RPMI7951 (cell line): ENCODE measurements at places on chromosomes 11 and 22.
A peak's percentile ranks its signal among the peaks of the same experiment; 100 is the strongest.

GRCh38 chr11:1565904-1566247 is 6.2 kb downstream of the DUSP8 start:
- DNase-seq = no peak

DNA sequence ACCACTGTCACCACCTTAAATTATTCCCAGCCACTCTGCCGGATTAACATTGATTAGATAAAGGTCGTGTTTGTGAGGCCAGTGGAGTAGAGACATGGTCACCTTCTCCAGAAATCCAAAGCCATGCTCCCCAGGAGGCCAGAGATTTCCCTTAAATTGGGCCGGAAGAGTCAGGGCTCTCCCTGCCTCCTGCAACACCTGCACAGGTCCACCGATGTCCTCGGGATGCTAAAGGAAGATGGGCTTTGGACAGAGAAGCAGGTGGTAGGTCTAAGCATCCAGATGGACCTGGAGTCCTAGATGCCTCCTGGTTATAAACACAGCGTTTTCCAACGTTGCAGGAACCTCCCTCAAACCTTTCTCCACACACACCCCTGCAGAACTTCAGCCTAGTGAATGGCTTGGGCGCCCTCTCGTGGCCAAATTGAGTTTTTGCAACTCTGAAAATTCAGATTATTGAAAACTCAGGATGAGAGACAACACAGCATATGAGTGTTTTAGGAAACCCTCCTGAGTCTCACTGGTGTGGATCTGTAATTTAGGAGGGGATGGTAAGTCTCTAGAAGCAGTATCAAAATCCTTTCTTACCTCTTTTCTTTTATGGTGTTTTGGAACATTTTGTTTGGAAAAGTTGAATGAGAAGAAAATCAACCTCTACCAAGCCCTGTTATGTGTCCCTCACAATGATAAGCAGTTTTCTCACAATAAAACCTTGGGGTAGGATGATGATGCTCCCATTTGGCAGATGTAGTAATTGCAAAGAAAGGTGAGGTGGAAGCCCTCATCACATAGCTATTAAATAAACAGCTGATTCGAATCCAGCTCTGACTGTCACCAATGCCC is 109.6 kb downstream of the RRAS2 start:
- DNase-seq = peak; percentile 39

- no peak for DNase-seq
Measured at GRCh38 chr11:15590132-15590531, 475.4 kb downstream of the INSC start.

DNA sequence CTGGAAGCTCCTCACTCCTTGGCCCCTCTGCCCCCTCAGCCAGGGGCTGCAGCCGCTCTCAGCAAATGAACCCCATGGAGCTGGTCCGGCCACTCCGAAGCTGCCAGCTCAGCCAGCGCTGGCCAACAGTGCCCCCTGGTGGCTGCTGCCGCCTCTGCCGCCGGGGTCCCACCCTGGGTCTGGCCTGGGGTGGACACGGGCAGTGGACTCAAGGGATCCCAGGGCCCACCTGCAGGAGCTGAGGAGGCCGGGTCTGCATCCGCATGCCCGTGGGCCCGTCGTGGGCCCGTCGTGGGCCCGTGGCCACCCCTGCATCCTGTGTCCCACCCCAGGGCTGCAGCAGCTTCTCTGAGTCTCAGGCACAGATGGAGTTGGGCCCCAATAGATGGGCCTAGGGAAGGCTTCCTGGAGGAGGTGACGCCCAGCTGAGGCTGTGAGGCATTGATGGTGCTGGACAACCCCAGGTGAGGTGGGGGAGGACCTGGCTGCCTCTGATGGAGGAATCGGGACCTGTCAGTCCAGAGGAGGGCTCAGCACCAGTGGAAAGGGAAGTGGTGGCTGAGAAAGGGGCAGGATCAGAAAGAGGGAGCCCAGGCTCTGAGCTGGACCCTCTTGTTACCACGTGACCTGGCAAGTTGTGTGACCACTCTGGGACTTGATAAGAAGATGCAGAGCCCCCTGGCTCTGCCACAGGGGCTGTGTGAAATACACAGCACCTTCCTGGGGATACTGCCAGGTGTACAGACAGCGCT is 522.3 kb downstream of the BRD1 start:
- no peak for DNase-seq

DNA sequence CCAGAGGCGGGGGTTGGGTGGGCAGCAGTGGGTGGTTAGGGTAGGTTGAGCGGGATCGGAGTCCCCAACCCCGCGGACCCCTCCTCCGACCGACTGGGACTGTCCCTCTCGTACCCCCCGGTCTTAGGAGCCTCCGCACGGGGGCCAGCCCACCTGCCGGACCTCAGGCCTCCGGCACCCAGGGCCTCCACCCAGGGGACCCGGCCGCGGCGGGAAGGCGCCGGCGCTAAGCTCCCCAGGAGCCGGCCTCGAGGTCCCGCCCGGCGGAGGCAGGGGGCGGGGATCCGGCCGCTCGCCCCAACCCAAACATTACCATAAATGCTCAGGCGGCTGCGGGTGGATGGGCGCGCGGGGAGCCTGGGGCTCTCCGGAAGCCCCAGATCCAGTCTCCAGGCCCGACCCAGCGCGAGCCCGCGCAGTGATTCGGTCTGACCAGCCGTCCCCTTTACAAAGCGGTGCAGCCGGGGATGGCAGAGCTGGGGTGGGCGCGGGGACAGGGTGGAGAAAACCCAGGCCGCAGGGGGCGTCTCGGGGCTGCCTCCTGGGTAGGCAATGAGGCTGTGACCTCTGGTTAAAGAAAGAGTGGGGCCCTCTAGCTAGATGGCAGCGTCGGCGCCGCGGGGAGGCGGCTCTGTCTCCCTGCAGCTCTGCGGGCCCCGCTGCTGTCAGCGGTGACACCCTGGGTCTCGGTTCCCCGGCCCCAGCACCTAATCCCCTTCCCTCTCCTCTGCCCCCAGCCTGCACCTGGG is 4.0 kb upstream of the MCAM start:
- peak; percentile 88 for DNase-seq

DNA sequence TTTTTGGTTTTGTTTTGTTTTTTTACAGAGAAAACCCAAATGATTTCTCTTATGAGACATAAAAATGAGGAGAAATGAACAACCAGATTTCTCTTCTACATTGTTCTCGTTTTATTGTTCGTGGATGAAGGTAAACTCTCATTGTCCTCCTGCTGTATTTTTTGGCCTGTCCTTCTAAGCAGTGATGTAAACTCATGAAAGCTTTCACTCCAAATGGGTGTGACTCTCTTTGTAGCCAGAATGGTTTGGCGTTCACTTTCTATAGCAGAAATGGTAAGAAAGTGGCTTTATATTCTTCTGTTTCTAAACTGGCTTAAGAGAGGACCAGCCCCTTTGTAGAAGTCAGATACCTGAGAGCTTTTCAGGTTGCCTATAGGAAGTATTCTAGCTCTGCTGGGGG is 15.5 kb upstream of the BMAL1 start:
- DNase-seq = peak; percentile 3

GRCh38 chr22:22887621-22888503 is at the start of gene IGLL5:
IGLL5 (plus strand) TSS chr22:22887816; CDS start chr22:22888054, 238 bp downstream.
- DNase-seq = no peak

DNA sequence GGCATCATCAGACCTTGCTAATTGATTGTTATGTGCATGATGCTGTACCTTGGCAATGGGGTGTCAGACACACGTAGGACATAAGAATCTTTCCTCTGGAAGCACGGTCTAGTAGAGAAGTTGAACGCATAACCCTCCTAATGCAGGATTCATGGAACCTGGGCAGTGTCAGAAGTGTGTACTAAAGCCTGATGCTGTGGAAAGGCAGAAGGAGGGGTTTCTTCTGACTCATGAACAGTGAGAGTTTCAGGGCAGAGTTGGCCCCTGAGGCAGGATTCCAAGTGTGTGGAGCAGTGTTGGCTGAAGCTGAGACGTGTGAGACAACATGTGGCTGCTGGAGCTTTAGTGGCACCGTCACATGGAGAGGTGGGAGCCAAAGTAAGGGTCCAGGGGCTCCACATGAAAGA is 3.5 kb downstream of the PANX1 start:
- DNase-seq = peak; percentile 95

- DNase-seq = no peak
Measured at GRCh38 chr11:134433251-134433650, 21.2 kb upstream of the B3GAT1 start.

- peak; percentile 63 for DNase-seq
Measured at GRCh38 chr11:63614136-63614671, at the start of gene PLAAT3. PLAAT3 (minus strand) TSS chr11:63614433; CDS start chr11:63614014, 419 bp downstream.

GRCh38 chr11:35859301-35859700 is 84.6 kb upstream of the LDLRAD3 start:
- DNase-seq = no peak

DNA sequence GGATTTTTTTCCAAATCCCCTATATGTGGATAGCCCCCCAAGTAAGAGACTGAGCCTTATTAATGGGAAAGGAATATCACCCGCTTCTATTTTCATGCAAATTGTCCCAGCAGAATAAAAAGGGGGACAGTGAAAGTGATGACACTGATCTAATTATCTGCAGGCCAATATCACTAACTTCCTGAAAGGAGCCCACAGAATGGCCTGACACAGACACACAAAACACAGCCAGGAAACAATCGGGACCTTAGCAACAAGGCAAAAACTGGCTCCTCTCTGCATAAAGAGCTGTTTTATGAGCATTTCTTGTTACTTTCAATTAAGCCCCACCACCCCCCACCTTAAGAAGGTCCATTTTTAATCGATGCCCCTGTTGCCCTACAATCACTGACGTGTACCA is 54.3 kb upstream of the FAM181B start:
- DNase-seq = no peak

GRCh38 chr11:27420722-27421572 is 51.6 kb downstream of the LGR4 start:
- no peak for DNase-seq

DNA sequence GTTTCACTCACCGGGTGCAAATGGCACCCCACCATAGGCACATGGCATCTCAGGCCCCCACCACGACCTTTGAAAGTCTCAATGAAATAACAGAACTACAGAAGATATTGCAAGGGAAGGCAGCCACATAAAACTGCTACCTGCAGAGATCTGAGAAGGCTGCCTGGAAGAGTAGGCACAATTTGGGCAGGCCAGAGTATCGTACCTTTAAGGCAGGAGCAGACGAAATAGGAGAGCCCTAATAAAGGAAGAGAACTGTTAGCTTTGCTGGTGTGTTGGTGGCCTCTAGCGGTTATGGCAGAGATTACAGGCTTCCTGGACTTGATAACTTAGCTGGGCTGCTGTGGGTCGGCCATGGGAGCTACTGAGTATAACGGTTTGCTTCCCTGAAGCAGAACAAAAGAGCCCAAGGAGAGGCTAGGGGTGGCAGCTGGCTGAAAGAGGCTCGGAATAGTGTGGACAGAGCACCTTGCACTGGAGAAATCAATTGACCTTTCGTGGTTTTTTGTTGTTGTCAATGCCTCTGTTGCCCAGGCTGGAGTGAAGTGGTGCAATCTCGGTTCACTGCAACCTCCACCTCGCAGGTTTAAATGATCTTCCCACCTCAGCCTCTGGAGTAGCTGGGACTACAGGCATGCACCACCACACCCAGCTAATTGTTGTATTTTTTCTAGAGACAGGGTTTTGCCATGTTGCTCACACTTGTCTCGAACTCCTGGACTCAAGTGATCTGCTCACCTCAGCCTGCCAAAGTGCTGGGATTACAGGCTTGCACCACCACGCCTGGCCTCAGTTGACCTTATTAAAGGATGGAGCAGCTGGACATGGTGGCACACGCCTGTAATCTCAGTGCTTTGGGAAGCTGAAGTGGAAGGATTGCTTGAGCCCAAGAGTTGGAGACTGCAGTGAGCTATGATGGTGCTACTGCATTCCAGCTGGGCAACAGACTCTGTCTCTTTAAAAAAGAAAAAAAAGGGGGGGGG is 4.8 kb downstream of the SDF2L1 start:
- peak; percentile 71 for DNase-seq

DNA sequence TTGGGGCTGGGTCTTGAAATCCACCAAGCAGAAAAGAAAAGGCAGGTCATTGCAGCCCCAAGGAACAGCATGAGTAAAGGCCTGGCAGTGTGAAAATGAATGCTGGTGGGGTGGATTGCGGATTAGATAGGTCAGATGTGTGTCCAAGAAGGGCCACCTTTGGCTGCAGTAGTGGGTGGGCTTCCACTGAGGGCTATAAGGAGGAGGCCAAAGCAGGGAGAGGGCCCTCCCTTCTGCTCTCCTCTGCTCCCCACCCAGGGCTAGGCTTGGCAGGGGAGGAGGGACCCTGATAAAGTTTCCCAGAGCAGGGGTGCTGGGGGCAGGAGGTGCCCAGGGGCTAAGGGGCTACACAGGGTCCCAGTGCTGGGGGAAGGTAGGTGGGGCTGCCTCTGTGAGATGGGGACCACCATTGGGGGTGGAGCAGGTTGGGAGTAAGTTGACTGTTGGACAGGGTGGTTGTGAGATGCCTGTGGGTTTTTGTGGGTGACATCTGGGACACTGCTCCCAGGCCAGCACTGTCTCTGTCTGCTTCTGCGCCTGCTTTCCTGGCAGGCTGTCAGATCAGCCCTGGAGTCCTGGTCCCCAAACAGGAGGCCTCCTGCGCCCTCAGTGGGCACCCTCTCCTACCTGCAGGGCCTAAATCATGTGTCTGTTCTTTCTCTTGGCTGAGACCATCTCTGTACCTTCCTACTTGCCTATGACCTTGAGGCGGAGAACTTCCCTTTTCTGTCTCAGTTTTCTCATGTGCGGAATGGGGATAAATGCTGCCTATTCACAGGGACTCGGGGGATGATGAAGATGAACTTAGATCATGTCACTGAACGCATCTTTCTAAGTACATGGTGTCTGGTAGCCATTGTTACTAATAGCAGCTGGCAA is 1.9 kb downstream of the CAPN5 start:
- DNase-seq = no peak

DNA sequence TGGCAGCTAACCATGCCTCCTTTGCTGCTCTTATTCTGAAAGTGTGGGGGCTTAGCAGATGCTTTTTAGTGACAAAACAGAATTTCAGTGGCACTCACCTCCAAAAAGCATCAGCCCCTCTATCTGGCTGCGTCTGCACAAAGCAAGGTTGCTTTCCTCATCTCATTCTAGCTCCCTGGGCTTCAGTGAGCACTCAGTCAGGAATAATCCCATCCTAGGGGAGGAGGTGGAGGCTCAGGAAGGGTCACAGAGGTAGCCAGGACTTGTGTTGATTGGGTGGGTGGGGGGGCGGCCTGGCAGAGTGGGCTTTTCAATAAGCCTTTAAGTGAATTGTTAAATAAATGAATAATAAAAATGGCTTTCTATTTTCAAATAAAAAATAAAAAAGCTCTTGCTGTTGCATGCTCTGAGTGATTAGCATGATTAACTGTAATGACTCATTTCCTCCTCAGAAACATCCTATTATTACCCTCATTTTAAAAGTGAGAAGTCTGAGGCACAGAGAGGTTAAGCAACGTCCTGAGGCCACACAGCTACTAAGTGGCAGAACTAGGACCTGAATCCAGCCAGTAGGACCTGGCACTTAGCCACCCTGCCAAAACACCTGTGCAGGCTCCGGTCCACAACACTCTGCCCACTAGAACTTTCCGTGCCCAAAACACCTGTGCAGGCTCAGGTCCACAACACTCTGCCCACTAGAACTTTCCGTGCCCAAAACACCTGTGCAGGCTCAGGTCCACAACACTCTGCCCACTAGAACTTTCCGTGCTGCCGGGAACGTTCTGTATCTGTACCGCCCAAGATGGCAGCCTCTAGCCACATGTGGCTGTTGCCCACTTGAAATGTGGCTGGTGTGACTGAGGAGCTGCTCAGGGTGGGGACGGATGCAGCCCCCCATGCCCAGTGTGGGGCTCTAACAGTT is 5.5 kb downstream of the B3GAT1 start:
- no peak for DNase-seq
